ENCODE measurements at places on chromosomes 2 and 18.

DNA sequence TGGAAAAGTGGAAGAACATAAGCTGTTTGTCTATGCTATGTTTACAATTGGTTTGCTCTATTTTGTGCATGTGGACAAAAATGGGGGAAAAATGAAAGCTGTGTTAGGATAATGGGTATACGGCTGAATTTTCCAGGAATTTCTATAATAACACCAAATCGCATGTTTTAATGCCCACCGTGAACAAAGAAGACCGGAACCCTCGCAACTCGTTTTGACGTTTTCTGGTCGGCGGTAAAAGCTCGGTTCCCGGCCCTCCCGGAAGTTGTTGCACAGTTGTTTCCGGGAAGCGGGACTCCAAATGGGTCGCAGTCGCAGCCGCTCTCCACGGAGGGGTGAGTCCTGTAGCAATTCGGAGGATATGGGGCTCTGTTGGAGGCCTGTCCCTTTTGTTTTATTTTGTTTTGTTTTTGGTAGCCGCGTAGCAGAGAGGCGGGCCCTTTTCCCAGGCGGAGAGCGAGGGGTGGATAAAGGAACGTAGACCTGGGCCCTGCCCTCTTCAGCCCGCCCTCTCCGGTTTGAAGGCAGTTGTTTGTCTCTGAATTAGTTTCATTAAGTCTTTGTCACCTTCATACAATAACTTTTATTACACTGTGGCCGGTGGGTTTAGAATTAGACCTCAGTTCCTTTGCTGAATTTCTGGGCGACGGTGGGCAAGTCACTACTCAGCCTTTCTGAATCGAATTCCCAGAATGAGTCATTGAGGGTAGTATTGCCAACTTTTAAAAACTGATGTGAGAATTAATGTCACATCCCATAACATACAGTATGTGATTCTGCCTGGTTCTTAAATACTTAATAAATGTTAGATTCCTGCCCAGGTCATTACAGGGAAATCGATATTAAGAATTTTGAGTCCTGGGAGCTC is at the start of gene SNRNP27:
TSS of gene SNRNP27 (plus strand) at position 273 of the 868 bp plus-strand sequence. CDS start at position 302, 29 bp downstream.
- DNase-seq = peak; percentile 59

DNA sequence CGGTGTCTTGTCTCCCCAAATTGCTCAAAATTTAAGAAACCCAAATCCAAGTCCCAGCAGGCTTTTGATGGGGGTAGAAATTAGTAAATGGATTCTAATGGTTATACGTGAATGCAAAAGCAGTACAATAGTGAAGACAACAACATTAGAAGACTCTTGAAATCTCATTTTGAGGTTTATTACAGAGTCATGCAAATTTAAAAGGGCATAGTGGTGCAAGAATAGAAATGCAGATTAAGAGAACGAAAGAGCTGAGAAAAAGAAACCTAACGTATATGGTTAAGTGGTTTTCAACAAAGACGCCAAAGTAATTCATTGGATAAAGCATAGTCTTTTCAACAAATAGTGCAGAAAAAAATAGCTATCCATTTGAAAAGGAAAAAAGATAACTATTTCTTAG is 33.2 kb upstream of the CXXC1 start:
- DNase-seq = no peak

- no peak for DNase-seq
Measured at GRCh38 chr2:158464426-158465281, 7.9 kb downstream of the PKP4 start.

GRCh38 chr2:160156665-160157064 is 43.4 kb downstream of the ITGB6 start:
- no peak for DNase-seq

GRCh38 chr2:55345064-55345463 is 74.6 kb downstream of the CCDC88A start:
- DNase-seq = no peak

- no peak for DNase-seq
Measured at GRCh38 chr2:28649481-28650265, 102.0 kb upstream of the PPP1CB start.

DNA sequence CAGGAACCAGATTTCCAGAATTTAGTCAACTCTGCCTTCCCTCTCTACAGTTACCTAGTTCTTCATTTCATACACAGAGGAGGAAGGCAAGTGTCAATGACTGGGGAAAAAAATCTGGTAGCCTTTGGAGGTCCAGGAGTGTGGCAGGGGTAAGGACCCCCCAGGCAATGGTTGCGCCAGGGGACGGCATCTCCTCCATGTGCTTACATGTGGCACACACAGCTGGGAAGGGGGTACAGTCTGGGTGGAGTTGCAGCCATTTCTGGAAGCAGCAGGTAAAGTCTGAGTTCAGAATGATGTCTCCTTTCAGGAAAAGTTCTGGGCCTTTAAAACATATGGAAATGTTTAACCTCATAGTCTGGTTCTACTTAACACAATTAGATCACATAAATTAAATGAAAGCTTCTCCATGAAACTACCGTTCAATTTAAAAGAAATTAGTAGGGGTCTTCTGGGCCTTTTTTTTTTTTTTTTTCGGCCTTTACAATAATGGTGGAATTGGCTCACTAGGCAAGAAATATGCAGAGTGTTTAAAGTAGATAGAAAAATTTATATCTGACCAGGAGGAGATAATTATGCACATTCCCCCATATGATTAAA is 153.6 kb upstream of the EPC2 start:
- no peak for DNase-seq
